ENCODE measurements at places on chromosomes 6 and 20. TPM values are rescaled to one million over a fixed set of nuclear protein-coding genes. Genes with fewer than 3 reads are reported as not detected.

DNA sequence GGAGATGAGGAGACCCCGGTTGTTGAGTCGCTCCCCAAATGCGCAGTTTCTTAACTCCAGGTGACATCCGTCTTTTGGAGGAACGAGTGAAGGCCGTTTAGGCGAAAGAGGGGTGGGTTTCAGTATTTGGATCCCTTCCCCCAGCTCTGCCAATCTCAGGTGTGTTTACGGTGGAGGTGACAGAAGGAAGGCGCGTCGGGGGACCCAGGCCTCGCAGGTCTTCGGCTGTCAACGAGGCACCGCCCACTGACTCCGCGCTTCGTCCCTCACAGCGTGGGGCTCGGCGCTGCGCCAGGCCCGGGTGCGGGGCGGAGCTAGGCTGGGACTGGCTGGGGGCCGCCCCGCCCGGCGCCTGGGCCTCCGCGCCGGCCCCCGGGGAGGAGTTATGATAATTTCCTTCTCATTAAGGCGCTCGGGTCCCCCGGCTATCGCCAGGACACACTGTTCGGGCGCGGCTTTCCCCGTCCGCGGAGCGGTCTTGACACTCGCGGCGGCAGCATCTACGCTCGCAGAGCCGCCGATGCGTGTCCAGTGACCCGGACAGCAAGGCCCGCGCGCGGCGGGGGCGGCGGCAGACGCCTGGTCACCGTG lies at the start of gene TFAP2C:
TFAP2C (plus strand) TSS at position 434 of the 591 bp plus-strand sequence. CDS start 239 bp downstream, outside the sequence.
- no peak for DNase-seq

GRCh38 chr20:9129756-9130155 lies 60.9 kb downstream of the PLCB4 start:
- DNase-seq, result no peak

GRCh38 chr6:21331235-21331634 lies 262.3 kb upstream of the SOX4 start:
- no peak for DNase-seq

Gene NELFCD
- total RNA-seq, result 49.2 TPM

- no peak for DNase-seq
Measured at GRCh38 chr20:4989570-4989969, 11.7 kb downstream of the SLC23A2 start.

GRCh38 chr6:105014448-105014847 lies 57.5 kb downstream of the LIN28B start:
- DNase-seq, result no peak

- no peak for DNase-seq
Measured at GRCh38 chr20:51894201-51894600, 91.9 kb upstream of the SALL4 start.

DNA sequence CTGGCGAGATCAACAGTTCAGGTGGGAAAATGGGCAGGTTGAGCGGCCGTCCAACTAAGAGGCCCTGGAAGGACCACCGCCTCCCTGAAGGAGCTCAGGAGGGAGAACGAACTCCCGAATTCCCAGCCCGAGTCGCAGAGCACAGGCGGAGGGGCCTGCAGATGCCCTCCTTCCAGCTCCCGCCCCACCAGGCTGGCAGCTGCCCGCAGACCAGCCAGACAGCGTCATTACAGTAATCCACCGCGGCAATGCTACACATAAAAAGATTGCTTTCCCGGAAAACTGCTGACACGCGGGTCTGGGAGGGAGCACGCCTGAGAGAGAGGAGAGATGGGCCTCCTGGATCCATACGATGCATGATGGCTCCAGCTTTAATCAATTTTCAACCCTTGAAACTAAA lies 30.5 kb upstream of the SLCO4A1 start:
- DNase-seq, result no peak

GRCh38 chr6:24991810-24992467 lies 56.2 kb upstream of the RIPOR2 start:
- DNase-seq, result no peak

Gene HLA-DRA
- total RNA-seq, result 0.41 TPM

Gene FHL5
- total RNA-seq, result not detected

- no peak for DNase-seq
Measured at GRCh38 chr20:58235010-58235409, 6.6 kb upstream of the ANKRD60 start.

DNA sequence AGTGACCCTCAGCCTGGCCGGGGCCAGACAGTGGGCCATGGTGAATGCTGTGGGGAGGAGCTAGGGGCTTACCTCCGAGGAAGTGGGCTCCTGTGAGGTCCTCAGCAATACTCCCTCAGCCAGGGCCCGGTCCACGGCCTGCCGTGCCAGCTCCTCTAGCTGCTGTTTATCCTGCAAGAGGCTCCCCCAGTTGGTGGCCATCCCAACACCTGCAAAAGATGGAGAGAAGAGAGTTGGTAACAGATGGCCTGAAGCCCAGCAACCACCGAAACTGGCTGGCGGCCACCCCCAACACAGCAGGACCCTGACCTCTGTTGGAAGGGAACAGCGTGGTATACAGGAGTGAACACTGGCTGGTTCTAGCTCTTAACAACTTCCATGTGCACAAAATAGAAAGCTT lies 4.0 kb downstream of the GSS start:
- DNase-seq, result no peak

DNA sequence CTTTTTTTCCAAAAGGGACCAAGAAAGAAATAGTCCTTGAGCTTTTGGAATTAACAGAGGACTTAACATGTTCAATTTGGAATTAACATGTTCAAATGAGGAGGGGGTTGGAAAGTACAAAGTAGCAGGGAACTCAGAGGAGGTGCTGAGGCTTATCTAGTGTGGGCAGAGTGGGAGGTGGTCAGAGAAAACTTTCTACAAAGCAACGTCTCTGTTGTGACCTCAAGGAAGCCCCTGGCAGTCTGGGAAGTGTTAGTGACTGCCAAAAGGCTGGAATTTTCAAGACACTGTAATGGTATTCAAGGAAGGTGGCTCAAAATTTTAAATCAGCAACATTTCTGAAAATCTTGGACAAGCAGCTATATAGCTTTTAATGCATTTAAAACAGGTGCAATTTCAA lies 7.3 kb downstream of the ECI2 start:
- no peak for DNase-seq

DNA sequence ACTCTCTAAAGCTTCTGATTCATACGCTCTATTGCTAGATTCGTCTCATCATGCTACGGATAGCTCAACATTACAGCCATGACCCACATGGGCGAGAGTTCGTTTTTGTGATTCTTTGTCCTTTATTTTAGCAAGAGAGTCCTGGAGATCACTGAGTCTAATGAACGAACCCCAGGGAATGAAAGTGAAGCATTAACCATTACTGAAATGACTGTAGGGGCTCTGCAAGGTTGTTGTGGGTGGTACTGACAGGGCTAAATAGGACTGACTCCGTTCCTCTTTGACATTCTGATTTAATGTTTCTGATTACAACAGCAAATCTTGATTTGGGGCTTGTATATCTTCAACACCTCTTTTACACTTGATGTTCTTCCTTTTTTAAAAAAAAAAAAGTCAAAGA lies 13.7 kb upstream of the RTF2 start:
- no peak for DNase-seq

DNA sequence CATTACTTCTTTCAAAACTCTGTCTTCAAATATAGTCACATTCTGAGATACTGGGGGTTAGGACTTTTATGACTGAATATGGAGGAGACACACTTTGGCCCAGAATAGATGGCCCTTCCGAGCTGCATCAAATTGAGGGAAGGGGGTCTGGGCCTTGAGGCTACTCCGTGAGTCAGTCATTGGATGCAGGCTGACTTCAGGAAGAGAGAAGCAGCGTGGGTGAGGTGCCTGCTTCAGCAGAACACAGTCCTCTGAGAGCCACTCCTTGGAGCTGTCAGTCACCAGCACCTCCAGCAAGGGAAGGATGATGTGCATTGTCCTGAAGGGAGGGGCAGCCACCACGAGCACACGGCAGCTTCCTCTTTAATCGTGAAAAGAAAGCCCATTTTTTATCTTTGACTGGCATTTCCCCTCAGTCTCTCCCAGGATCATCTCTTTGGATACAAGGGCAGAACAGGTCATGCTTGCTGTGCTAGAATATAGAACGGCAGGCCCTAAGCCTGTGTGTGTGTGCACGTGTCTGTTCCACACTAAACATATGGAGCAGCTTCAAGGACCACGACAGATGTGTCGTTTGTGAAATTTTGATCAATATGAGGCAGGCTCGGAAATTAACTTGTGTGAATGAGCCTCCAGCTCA lies 721.6 kb downstream of the KIF16B start:
- DNase-seq, result no peak

Gene GSTA2
- not detected for total RNA-seq

Gene HRH3
- total RNA-seq, result not detected

GRCh38 chr6:24689964-24690363 lies 23.1 kb downstream of the ACOT13 start:
- no peak for DNase-seq

DNA sequence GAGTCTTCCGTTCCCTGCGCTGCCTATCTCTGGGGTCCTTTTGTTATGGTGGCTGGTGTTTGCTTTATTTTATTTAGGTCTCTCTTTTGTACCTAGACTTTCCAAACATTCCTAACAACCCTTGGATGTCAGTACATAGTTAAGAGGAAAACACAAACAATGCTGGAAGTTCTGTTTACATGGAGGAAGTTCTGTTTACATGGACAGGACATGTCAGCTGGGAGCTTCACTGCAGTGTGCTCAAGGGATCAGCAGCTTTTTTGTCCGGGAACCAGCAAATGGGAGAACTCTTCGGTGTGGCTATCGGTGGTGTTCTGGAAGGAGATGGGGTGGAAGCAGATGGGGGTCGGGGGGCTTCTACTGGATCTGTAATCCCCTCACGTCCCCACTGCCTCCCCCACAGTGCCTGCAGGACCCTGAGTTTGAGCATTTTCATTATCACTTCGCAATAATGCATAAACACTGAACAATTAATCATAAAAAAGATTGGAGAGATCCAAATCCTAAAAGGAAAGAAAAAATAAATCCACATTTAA lies 2.7 kb downstream of the SERPINB6 start:
- no peak for DNase-seq

GRCh38 chr6:134183844-134184243 lies 131.4 kb upstream of the SLC2A12 start:
- DNase-seq, result no peak

DNA sequence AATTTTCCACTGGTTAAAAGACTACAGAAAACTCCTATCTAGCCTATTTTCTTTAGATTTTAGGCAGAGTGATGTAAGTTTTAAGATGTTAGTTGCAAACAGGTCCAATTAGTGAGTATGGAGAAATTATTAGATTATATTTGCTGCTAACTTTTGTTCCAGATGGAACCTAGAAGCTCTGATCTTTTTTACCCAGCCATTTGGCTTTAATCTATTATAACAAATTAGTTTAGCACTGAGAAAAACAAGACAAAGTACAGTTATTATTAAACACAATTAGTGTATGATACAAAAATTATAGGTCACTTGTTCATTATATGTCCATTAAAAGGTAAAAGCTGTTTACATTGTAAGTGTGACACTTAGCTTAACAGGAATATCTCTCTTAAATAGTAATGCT lies 2.5 kb downstream of the FAM162B start:
- DNase-seq, result no peak

GRCh38 chr20:2713285-2713684 lies 20.7 kb downstream of the EBF4 start:
- DNase-seq, result no peak

Measured in glomerular endothelial cell (primary cell).